Activated B cell treated with CpG ODN at 0.5 μM for 24 hours (primary cell): ENCODE measurements at places on chromosomes 11 and 22. TPM values are rescaled to one million over a fixed set of nuclear protein-coding genes. Genes with fewer than 3 reads are reported as not detected.

The DDX25 gene
- total RNA-seq: 0.24 TPM in 1 of 2 replicates, not detected in the other

The CARD16 gene
- total RNA-seq: 31.5 and 33.1 TPM in 2 replicates

The OR6A2 gene
- 0.18 and 0.20 TPM in 2 replicates for total RNA-seq

The APOBEC3F gene
- total RNA-seq: 75.6 and 82.4 TPM in 2 replicates

The OR2AT4 gene
- total RNA-seq: not detected in 2 replicates

The DUSP8 gene
- total RNA-seq: 1.3 and 1.7 TPM in 2 replicates

The TSKU gene
- not detected in 2 replicates for total RNA-seq

The NEU3 gene
- 13.2 and 16.5 TPM in 2 replicates for total RNA-seq

The FAM227A gene
- 0.20 and 0.66 TPM in 2 replicates for total RNA-seq

The NXPE4 gene
- not detected in 2 replicates for total RNA-seq

The ALDH3B1 gene
- total RNA-seq: 0.53 and 0.98 TPM in 2 replicates

The MYRF gene
- total RNA-seq: 0.78 and 1.0 TPM in 2 replicates

The OR52I2 gene
- total RNA-seq: not detected in 2 replicates

The SLC17A6 gene
- total RNA-seq: not detected in 2 replicates

The MEI1 gene
- 28.9 and 31.3 TPM in 2 replicates for total RNA-seq

The CSNK2A3 gene
- total RNA-seq: 0.24 and 0.91 TPM in 2 replicates

The ROBO4 gene
- total RNA-seq: not detected in 2 replicates

The CDC42BPG gene
- 2.2 and 3.7 TPM in 2 replicates for total RNA-seq
